ENCODE measurements at places on chromosomes 7 and 10.
A peak's percentile ranks its signal among the peaks of the same experiment; 100 is the strongest.

DNA sequence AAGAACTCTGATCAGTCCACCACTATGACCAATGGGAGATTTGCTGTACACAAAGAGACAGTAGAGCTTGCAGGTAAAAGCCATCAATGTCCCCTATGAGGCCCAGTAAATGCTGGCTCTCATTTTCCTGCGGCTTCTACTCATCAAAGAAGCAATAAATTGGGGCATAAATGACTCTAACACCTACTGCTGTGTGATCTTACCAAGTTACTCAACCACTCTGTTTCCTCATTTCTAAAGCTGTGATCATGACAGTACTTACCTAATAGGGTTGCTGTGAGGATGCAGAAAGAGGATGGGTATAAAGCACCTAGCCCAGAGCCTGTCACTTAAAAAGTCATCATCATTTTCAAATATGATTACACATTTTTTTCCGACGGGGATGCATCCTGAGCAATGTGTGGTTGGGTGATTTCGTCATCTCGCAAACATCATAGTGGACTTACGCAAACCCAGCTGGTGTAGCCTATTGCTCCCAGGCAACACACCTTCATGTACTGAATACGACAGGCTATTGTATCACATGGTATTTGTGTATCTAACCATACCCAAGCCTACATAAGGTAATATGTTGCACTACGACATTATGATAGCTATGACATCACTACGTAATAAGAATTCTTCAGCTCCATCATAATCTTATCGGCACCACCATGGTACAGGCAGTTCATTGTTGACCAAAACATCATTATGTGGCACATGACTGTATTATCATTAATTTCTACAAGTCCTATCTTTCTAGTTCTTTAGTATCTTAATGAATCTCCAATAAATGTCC, 7.1 kb upstream of the MGMT start:
- no peak for DNase-seq

DNA sequence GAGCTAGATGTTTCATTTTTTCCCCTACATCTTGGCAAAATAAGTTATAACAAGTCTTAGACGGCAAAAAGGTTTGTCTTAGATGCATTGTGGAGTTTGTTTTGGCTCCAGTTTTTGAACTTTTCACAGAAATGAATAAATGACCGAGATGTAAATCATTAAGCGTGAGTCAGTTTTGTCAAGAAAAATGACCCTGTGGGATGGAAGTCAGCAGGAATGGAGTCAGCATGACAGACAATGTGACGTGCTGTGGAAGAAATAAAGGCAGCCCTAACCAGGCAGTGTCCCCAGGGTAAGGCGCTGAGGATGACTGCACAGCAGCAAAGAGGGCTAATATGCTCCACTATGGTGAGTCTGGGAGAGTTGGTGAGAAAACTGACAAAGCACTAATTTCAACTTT, 163.2 kb downstream of the NOC3L start:
- no peak for DNase-seq

DNA sequence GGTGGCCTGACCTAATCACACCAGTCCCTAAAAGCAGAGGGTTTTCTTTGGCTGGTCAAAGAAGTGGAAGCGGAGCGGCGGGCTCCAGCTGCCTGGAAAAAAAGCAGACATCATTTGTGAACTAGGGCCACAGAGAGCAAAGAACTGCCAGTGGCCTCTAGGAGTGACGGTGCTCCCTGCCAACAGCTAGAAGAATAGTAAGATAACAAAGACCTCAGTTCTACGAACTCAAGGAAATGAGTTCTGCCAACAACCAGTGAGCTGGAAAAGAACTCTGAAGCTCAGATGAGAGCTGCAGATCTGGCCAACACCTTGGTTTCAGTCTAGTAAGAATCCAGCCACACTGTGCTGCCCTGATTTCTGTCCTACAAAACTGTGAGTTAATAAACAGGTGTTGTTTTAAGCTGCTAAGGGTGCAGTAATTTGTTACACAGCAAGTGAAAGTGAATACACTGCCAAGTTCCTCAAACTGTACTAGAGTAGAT, 178.0 kb downstream of the SRPK2 start:
- DNase-seq = no peak

DNA sequence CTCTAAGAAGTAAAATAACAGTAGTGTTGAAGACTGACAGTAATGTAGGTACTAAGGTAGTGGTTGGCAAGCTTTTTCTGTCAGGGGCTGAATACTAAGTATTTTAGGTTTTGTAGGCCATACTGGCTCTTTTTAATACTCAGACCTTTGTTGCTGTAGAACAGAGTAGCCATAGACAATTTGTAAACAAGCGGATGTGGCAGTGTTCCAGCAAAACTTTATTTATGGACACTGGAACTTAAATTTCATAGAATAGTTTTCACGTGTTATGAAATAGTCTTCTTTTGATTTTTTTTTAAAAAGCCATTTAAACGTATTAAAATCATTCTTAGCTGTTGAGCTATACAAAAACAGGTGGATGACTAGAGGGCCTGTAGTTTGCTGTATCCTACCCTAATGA, 121.2 kb downstream of the MLLT10 start:
- no peak for DNase-seq

- no peak for DNase-seq
Observed at GRCh38 chr7:38438970-38439369, 165.5 kb upstream of the TARP start.

GRCh38 chr10:22369434-22370072, 24.3 kb downstream of the SPAG6 start:
- DNase-seq = no peak

DNA sequence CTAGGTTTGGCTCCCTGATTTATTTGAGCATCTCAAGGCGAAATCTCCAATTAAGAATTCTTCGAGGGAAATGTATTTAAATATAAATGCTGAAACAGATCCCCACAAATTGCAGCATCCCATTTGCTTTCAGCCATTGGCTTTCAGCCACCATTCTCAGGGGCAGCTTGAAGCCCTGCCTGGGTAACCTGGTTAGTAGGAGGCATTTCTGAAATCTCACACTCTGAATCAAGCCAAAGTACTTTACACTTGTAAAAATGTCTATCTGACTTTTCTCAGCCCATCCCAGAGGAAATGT, 49.1 kb downstream of the GCC1 start:
- no peak for DNase-seq

DNA sequence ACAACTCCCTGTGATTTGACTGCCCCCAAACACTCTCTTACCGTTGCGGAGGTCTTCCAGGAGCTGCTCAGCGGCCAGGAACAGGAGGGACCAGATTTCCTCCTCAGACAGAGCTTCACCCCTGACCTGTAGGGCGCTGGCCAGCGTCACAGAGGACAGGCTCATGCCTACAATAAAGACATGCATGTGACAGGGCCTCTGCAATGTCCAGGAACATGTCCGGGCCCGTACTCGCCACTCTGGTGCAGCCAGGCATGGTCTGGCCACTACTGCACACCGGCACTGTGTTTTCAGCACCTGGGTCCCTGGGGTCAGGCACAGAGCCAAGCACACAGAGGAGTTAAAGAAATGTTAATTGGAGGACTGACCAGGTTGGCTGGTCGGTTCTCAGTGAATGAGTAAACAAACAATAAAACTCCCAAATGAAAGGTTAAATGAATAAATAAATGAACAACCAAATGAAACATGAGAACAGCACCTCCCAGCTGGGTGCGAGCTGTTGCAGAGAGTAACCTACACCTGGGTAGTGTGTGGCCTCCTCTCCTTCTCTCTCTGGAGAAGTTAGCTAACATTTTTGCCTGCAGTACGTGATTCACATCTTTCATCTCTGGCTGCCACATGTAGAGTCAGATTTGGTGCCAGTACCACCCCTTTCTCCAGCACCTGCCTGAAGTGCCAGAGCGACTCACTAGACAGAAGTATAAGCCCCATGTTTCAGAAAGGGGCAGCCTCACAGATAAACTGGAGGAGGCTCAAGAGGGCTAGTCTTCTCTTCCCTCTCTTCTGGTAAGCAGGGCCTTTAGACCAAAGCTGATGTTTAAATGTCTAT, 22.8 kb downstream of the FRMPD2 start:
- peak; percentile 84 for DNase-seq

DNA sequence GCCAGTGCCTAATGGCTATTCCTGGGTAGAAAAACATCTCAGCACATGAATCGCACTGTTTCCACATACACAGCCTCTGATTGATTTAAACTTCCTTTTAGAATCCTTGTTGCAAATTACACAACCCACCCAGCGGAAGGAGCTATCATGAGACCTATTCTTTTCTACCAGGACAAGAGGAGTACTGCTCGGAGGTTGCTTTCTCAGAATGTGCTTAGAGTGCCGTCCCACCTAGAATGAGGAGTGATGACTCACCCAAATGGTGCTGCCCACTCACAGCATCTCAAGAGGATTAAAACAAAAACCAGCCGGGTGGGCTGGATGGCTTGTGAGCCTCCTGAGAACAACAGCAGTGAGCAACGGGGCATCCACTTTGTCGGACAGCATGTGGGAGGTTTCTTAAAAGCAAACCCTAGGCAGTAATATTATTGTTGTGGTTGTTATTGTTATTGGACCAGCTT, 128.9 kb downstream of the DGKI start:
- no peak for DNase-seq

- no peak for DNase-seq
Observed at GRCh38 chr10:21315645-21316220, 209.7 kb downstream of the SKIDA1 start.

DNA sequence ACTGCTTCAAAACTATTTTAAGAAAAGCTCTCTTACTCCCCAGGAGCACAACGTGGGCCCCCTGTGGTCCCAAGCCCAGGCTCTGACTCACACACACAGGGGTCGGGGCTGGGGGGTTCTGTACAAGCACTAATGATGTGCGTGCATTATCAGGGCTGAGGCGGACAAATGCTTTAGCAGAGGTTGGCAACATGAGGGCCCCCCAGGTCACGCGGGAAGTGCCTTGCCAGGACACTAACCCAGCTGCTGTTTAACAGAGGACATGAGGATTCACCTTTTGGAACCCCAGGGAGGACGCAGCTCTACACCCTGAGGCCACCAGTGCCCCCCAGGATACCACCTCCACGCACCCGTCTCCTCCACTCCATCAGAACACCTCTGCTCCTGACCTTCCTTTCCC, 342.8 kb downstream of the DNAJB6 start:
- no peak for DNase-seq

DNA sequence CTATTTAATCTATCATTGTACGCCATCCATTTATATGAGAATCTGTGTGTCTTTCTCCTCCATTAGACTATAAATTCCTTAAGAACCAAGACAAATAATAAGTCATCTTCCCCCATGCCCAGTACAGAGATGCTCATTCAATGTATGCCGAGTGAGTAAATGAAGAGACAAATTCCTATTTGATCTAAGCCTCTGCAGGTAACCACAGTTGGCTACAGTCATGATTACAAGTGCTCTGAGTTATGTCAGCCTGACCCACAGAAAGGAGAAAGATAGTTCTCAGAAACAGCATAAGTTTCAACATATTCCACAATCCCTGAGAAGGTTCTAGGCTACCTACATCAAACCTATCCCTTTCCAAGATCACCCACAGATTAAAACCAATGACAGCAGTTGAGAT, 46.1 kb downstream of the MPP7 start:
- no peak for DNase-seq

DNA sequence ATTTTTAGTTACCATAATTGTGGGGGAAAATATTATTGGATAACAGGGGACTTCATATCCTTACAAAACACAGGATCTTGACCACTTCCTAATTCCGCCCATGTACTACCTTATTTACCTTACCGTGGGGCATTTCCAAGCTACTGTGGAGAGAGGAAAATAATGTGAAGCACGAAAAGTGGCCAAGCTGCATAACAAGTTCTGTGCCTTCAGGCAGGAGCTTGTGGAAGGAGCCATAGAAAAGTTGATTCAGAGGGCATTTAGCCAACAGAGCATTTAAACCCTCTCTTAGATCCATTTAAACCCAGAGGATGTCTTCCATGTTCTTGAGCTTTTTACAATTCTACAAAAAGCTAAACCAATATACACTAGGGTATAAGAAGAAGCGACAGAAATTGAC, 41.6 kb downstream of the DNAJB9 start:
- no peak for DNase-seq

GRCh38 chr7:95687759-95688343, 84.5 kb upstream of the DYNC1I1 start:
- no peak for DNase-seq

GRCh38 chr7:31805209-31805818, 118.3 kb downstream of the PPP1R17 start:
- no peak for DNase-seq

GRCh38 chr10:132232023-132232951, 45.5 kb downstream of the DPYSL4 start:
- DNase-seq = no peak

- DNase-seq = no peak
Observed at GRCh38 chr7:823649-824048, 8.6 kb upstream of the SUN1 start.

GRCh38 chr7:47654672-47655298, 72.9 kb upstream of the TNS3 start:
- no peak for DNase-seq

GRCh38 chr7:30893357-30893756, 18.3 kb upstream of the AQP1 start:
- DNase-seq = no peak

GRCh38 chr7:11650500-11650899, 181.5 kb downstream of the THSD7A start:
- DNase-seq = no peak

GRCh38 chr10:64529003-64529350, 1007.8 kb downstream of the REEP3 start:
- DNase-seq = no peak

- DNase-seq = no peak
Observed at GRCh38 chr10:85614981-85615380, 751.6 kb downstream of the GRID1 start.

DNA sequence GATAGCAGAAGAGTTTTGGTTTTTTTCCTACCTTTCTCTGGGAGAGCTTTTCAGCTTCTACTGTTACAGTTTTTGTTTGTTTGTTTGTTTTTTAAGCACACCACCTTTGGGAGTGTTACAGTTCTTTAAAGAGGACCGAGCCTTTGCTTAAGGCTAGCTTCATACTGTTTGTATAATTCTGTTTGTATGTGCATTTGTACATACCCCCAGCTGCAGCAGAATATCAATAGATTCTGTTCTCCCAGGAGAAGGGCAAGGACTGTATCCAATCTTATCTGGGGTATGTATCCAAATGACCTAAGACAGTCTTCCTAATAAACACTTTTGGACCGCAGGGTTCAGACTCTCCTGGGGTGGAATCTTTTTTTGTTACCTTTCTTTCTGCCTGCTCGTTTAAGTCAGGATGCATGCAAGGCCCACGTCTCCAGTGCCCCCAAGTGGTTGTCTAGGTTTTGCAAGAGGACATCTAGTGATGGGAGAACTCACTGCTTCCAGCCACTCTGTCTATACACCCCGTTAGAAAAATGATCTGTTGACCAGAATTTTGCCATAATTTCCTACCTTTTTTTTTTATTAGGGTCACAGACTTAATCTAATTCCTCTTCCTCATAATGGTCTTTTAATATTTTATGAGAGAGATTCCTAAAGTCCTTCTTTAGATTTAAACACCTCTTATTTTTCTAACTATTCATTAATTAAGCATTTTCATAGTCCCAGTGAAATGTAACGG, 23.9 kb downstream of the NRF1 start:
- peak; percentile 15 for DNase-seq
